ENCODE measurements at places on chromosomes 1 and 21.

DNA sequence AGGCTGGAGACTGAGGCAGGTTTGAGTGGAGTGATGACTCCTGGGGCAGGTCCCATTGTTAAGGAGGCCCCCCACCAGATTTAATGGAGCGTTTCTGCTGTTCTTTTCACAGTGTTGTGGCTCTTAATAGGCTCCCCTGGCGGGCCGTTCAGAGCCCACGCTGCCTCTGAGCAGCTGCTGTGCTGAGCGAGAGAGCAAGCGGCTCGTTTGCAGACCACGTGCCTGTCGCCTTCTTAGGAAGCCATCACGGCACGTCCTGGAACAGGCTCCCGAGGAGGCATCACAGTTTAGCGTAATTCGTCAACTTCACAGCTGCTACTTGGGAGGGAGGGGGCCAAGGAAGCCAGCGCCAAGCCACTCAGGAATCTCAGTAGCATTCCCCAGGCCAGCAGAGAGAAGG is 70.5 kb upstream of the CTTNBP2NL start:
- no peak for DNase-seq

- no peak for DNase-seq
These were observed 5.2 kb downstream of the DUSP10 start for GRCh38 chr1:221736714-221737113.

DNA sequence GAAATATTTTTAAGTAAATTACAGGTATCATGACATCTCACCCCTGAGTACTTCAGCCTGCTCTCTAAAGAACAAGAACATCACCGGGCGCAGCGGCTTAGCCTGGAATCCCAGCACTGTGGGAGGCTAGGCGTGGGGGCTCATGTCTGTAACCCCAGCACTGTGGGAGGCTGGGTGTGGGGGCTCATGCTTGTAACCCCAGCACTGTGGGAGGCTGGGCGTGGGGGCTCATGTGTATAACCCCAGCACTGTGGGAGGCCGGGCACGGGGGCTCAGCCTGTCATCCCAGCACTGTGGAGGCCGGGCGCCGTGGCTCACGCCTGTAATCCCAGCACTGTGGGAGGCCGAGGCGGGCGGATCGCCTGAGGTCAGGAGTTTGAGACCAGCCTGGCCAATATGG is 7.7 kb upstream of the CDK11B start:
- no peak for DNase-seq

DNA sequence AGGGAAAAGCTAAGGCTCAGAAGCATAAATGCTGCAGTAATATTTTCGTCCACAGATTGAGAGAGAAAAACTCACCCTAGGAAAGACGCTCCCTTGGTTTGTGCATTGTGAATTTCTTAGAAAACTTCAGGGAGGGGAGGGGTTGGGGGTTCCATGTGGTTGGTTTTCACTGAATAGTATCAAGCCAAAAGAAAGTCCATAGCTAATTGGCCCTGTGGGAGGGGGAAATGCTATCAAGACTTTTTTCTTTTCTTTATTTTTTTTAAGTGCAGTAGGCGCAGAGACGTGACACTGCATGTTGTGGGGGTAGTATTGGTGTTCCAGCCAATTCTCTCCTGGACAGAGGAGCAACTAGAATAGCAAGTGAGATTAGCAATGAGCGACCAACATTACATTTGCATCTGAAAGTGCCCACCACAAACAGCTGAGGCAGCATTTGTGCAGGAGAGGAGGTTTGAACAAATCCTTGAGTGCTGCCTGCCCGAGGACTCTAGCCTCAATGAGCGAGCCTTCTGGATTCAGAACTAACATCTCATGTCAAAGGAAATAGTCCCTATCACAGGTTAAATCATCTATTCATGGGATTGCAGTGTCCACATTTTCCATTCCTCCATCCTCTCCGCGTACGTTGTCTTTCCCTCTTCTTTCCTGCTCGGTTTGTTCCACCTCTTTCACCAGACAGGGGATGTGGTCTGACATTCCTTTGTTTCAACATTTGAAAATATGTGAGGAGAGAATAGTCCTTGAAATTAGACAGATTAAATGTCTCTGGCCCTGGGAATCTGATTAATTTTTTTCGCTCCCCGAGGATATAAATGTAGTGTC is 118.0 kb upstream of the MARK1 start:
- DNase-seq, result no peak

DNA sequence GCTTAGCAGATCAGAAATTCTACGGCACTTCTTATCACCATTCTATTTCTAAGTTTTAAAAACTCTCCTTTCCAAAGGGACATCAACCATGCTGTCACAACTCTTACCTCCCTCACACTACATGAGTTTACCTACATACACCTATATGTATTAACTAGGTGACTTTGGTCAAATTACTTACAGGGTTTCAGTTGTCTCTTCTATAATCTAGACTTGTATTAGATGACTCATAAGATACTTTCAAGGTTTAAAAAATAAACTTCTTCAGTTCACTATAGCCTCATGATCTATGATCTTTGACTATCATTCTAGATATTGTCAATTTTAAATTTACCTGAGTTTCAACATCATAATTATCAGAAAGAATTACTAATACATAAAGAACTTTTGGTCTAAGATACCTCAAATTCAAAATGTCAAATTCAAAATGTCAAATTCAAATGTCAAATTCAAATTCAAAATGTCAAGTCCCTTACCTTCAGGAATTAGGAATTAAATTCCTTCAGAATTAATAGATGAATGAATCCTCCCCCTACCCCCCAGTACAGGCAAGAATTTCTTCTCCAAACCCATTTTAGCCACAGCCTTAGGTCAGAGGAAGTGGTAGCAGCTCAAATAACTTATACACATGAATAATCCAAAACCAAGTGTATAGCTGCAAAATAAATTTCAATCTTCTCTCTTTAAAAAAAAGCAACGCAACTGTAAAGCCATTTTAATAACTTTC is 31.1 kb downstream of the OTUD7B start:
- no peak for DNase-seq

DNA sequence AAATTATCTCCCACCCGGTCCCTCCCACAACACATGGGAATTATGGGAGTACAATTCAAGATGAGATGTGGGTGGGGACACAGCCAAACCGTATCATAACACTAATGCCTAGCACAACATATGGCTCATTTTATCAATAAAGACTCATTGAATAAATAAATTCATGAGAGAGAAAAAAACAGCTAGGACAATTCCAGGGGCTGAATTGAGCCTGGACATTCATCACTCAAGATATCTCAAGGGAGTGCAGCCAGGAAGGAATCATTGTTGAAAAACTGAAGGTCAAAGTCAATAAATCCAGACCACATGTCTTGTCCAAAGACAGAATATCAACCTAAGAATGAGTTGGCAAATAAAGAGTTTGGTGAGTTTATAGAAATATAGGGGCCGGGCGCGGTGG is 644.1 kb downstream of the PLPP3 start:
- DNase-seq, result no peak

Data from stimulated activated CD4-positive, alpha-beta T cell treated with anti-CD3 and anti-CD28 coated beads, TNF-alpha, amount 100 ng/mL, for 1 hour (primary cell).